NCI-H1105 (cell line): ENCODE measurements at places on chromosomes 1 and 21.
A peak's percentile ranks its signal among the peaks of the same experiment; 100 is the strongest.

DNA sequence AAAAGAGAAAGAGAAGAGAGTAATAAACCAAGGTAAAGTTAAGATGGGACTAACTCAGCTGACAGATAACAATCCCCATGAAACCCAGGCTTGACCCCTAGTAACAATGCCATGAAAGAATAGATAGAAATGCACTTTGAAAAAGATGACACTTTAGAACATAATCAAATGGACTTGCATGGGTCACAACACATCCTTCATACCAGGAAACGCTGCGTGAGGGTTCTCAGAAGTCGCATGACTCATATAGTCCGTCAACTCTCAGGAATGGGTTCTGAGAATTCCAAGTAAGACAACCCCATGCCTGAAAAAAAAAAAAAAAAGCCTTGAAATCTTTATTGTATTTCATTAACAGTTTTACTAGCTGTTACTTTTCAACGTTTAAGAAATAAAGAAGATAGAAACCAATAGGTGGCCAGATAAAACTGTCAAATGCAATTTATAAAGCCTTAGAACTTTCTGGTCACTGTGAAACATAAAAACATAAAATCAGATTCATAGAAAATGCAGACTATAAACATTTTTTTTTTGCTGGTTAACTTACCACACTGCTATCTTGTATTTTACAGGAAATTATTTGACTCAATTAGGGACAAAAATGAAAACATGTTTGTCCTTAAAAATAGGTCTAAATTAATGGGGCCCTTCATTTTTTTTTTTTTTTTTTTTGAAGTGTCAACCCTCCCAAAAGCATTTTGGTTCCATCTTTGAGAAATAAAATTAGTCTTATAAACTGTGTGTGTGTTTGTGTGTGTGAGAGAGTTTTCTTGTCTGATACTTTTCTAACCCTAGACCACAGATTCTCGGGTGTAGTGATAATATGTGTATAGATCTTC is 202.1 kb downstream of the NCAM2 start:
- DNase-seq = no peak

DNA sequence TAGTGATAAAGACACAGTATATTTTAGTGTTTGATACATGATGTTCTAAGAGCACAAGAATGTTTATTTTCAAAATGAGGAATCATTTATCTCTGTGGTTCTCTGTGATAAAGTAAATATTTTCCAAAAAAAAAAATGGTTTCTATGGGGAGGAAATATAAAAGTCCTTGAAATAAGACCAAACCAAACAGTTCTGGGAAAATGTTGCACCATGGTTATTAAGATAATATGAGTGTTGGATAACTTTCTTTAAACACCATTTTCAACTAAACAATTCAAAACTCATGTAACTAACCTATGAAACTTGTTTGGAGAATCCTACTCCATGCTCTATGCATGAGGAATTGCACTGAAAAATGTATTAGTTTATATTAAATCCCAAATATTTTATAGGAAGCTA is 184.6 kb downstream of the KCNT2 start:
- no peak for DNase-seq

GRCh38 chr21:33238565-33239255 is 9.0 kb downstream of the IFNAR2 start:
- DNase-seq = no peak

DNA sequence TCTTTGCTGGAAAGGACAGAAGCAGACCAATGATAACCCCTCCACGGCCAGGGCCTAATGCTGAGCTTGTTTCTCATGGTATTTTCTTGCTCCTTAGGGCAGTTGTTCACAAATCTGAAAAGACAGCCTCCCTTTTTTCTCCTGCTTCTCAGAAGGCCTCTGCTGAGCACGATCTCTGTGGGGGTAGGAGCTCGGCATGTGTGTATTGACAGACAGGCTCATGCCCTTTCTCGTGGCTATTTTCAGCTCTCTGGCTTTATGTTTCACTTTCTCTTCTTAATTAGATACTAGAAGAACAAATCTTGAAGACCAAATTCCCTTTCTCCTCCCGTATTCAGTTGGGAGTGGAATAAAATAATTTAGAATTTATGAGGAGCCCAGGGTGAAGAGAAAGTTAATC is 768 bp upstream of the RIIAD1 start:
- DNase-seq = no peak

GRCh38 chr1:93805027-93805610 is 73.9 kb downstream of the DNTTIP2 start:
- no peak for DNase-seq

- peak; percentile 63 for DNase-seq
These were observed 8.8 kb upstream of the GUCA2A start for GRCh38 chr1:42173155-42173933.

- no peak for DNase-seq
These were observed 1.4 kb upstream of the PADI6 start for GRCh38 chr1:17370618-17371017.

- DNase-seq = no peak
These were observed 9.1 kb downstream of the PLA2G4A start for GRCh38 chr1:186837806-186838205.

DNA sequence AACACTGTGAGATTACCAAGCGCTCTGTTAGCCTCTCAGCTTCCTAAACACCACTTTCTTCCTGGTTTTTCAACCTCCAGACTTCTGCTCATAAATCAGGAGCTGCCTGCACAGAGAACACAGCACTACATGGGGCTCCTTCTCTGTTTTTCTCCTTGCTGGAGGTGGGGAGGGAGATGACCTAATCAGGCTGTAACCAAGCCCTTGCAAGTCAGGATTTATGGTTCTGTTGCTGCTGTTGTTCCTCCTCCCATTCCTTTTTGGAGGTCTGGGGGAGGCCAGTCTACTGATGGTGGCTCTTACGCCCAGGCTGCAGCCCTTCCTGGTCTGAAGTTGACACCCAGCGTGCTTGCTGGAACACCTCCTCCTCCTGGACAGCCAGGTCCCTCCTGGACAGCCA is 80.9 kb upstream of the AJAP1 start:
- no peak for DNase-seq

DNA sequence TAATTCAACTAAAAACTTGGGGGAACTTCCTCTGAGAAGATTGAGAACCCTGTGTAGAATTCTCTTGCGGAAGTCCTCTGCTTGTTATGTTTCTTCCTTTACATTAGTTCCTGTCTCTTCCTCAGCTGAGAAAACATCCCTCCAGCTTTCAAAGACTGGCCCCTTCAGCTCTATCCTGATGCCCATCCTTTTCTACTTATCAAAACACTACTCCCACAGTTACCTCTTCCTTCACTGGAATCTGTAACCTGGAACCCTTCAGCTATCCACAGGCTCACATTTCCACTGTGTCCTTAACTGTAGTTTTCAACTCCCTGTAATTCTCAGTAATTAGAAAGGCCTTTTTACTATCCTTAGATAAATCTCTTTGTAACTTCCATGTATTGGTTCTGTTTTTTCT is 6.0 kb upstream of the DEDD start:
- no peak for DNase-seq

- no peak for DNase-seq
These were observed 77.9 kb downstream of the TENT5C start for GRCh38 chr1:117683571-117684285.

GRCh38 chr1:236809148-236809547 is 14.1 kb downstream of the MTR start:
- DNase-seq = peak; percentile 61
